Stimulated activated CD8-positive, alpha-beta memory T cell treated with anti-CD3 and anti-CD28 coated beads, Interleukin-7, amount 100 ng/mL, for 4 hours (primary cell): ENCODE measurements at places on chromosomes 3 and 15.

DNA sequence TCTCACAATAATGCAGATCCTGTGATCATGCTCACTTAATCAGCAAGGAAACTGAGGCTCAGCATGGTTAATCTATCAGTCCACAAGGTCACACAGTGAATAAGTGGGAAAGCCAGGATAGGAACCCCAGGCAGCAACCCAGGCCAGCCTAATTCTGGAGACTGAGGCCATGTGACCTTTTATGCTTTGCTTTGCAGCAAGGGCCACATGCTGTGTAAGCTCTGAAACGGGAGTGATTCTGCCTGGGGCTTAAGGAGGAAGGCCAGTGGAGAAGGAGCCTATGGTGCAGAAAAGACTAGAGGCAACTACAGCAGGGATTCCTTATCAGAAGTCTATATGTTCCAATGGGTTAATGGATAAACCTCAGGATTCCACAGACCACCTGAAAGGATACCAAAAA, 157.6 kb upstream of the PPP2R3A start:
- no peak for DNase-seq

- no peak for DNase-seq
Measured at GRCh38 chr3:73291541-73291940, 230.1 kb downstream of the EBLN2 start.

- DNase-seq: no peak
Measured at GRCh38 chr3:135792858-135793475, 172.6 kb upstream of the PPP2R3A start.

DNA sequence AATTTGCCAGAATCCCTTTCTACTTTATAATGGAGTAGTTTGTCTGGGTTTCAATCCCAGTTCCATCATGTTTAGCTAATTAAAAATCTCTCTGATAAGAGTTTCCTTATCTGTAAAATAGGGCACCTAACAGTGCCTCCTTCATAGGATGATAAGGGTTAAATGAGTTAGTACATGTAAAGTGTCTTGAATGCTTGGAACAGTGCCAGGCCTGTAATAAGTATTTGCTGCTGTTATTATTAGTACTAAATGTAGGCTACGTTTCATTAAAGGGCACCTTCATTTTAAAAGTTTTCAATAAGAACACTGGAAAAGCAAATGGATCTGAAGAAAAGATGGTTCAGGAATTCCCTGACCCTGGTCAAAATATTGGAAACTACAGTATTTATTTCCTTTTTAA, 11.8 kb upstream of the SLC2A2 start:
- no peak for DNase-seq

GRCh38 chr3:35929158-35929557, 289.8 kb downstream of the ARPP21 start:
- no peak for DNase-seq
